ENCODE measurements at places on chromosomes 2 and 18.
A peak's percentile ranks its signal among the peaks of the same experiment; 100 is the strongest.

DNA sequence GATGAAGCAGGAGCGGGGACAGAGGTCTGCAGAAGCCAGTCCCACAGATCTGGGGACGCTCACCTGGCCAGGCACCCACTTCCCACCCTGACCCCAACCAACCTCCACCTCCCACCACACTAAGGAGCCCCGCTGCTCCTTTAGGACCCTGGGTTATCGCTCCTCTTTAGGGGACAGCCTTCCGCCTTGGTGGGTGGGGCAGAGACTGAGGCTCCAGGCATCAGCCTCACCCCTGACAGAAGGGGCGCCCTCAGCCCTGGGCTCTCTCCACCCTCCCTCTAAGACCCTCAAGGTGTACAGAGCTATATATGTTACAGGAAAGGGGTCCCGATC, 33.5 kb upstream of the SLC66A3 start:
- DNase-seq: no peak

- no peak for DNase-seq
Observed at GRCh38 chr2:192969055-192969454, 774.3 kb upstream of the TMEFF2 start.

DNA sequence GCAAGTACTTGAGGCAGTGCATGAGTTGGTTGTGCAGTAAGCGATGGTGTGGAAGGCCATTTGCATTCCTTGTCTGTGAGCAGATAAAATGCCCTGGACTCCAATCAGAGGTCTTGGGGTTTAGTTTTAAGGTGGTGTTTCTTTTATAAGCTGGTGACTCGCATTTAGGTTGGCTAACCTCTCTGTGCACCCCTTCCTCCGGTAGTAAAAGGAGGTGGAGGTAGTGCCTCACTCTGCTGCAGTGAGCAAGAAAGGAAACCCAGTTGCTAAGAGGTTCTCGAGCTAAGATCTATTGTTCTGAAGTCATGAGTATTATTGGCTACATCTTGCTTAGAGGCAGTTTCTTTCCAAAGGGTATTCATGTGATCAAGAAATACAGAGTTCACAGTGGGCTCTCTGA, 74.3 kb upstream of the EML6 start:
- DNase-seq: no peak

GRCh38 chr2:199727801-199728200, 123.2 kb downstream of the FTCDNL1 start:
- DNase-seq: no peak

DNA sequence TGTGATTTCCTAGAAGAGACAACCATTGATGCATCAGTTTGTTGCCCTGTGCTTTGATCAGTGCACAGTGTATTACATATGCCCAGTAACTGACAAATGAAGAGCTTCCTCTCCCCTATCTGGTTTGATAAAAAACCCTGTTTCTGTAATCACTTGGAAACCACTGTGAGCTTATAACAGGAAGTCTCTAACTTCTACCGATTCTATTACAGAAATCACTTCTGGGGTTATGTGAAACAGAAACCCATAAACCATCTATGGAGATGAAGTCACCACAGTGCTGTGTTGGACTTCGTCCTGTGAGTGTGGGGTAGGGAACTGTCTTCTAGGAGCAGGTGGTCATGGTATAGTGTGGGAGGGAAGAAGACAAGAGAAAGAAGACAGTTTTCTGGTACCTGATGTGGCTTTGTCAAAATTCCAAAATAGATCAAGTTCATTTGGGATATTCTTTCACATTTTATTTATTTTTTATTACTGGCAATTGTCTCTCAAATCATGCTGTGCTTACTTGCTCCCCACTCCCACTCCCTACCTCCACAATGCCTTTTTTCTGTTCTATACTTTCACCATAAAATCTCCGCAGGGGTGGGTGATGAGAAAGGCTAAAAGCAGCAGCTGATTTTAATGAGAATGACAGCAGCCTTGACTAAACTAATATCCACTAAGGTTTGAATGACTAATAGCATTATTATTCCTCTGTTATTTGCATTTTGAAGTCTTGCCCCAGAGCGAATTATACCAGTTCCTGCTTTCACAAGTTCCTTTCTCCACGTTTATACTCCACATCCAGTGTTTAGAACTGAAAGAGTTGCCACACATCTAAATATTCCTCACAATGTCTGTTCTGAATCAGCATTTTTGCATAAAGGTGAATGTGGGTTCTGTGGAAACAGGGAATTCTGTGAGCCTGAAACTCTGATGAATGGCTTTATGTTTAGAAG, 41.7 kb upstream of the RND3 start:
- no peak for DNase-seq

DNA sequence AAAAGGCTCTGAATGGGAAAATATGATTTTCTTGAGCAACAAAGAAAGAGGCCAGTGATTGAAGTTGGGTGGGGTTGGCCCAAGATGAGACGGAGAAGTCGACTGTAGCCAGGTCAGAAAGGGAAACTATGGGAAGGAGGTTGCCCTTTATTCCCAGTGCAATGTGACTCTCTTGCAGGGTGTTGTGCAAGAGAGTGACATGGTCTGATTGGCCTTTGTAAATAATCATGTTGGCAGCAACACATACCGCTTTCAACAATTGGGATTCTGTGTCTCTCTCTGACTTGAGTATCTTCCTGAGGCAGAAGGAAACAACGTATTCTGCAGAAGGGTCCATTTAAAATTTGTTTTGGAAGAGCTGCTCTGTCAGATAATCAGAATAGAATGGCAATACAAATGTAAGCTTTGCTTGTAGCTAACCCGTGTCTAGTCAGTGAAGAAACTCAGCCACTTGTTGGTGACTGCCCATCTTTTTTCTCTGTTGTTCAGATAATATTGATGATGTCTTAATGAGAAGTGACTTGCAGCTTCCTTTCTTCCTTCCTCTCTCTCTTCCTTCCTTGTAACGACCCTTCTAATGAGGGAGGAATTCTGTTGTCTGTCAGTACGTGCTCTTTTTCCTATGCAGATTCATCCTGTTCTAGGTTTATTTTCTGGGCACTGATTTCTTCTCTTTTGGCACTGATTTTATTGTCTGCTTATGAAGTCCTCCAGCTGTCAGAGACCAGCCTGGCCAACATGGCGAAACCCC, 311.0 kb upstream of the FAM98A start:
- no peak for DNase-seq

- DNase-seq: peak; percentile 13
Observed at GRCh38 chr2:49004036-49004626, 150.2 kb downstream of the FSHR start.

GRCh38 chr2:133293544-133294353, 274.5 kb downstream of the NCKAP5 start:
- no peak for DNase-seq

- no peak for DNase-seq
Observed at GRCh38 chr2:82027921-82028615, 1723.5 kb upstream of the LRRTM1 start.

DNA sequence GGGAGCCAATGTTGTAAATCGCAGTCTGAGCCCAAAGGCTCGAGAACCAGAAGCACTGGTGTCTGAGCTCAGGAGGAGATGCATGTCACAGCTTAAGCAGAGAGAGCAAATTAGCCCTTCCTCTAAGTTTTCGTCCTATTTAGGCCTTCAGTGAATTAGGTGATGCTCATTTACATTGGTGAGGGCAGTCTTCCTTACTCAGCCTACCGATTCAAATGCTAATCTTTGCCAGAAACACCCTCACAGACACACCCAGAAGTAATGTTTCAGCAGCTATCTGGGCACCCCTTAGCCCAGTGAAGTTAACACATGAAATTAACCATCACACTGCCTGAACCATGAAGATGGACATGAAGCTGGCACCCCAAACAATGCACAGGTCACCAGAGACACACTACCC, 385.1 kb downstream of the STK39 start:
- DNase-seq: no peak

DNA sequence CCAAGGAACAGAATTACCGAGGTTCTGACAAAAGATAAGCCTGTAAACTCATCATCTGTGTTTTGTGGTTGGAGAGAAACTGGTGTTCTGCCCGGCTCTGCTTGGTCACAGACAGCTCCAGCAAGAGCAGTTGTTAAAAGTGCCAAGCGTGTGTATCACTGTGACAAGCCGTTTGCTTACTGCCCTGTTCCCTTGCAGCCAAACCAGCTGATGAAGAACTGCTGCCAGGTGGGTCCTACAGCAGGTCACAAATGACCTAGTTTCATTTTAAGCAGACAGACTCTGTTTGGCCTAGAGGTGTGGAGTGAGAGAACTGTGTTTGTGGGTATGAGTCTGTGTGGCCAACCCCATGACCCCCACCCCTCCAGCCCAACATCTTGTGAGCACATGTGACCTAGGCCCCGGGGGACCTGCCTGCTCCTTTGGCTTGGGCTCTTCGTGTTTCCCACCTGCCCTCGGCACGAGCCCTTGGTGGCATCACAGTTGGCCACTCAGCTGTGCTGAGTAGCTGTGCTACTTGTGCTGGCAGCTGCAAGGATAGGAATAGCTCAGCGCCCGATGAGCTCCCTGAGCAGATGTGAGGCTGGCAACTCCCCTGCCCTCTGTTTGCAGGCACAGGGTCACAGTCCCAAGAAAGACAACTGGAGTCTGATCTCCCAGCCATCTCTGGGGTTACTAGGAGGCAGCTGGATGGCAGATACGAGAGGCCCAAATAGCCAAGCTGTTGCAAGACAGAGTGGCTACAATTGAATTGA, 9.7 kb downstream of the OXER1 start:
- DNase-seq: peak; percentile 18

DNA sequence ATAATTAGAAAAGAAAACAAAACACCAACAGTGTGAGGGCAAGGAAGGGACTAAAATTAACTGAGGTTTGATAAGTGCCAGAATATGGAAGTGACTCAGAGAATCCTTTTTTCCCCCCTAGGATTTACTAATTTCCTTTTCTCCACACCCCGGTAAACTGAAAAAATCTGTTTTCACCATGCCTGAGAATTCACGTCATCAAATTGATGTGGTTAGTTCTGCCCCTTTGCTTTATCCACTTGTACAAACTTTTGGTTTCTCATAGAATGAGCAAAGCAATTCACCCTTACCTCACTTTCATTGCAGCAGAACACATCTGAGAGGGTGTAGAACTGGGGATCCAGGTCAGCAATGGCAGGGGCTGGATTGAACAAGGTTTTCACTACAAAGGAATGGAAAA, 57.8 kb downstream of the RBKS start:
- DNase-seq: no peak

- no peak for DNase-seq
Observed at GRCh38 chr18:74196220-74197119, 48.1 kb downstream of the TIMM21 start.

GRCh38 chr2:119638685-119639554, 40.1 kb upstream of the TMEM177 start:
- no peak for DNase-seq

DNA sequence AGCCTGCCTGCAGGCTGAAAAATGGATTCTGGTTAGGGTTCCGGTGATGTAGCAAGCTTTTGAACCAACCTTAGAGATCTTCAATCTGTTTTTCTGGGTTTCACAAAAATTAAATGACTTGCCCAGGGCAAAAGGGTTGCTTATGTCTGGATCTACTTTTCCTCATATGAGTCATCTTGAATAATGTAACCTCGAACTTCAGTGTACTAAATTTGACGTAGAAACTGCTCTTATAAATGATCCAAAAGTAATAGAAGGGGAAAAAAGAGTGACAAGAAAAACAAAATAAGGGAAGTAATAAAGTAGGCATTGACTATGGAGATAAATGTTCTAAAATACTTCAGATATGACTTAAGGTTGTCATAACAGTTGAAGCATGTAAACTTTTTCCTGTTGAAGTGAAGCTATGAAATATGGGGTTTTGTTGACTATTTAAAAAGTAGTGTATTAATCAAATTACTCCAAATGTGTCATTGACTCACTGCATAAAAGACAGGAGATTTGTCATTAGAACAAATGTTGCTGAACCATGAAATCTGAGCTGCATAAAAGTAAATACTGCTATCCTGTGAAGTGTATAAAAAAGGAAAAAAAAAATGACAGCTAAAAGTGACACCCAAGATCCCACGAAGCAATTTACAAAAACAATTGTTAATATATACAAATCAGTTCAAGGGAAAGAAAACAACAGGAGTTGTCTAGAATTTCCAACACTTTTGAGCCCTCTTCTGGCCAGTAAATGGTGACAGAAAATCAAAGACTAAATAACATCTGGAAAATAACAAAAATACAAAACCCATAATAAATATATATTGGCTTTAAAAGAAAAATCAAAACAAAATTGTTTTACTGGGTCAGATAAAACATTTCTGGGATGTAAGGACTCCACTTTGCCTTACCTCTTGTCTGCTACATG, 103.6 kb upstream of the SERPINE2 start:
- no peak for DNase-seq

GRCh38 chr18:76274468-76275289, 220.4 kb downstream of the ZNF516 start:
- no peak for DNase-seq

GRCh38 chr2:227082286-227082685, 81.7 kb downstream of the COL4A4 start:
- no peak for DNase-seq

GRCh38 chr2:133171393-133172004, 396.8 kb downstream of the NCKAP5 start:
- DNase-seq: no peak

DNA sequence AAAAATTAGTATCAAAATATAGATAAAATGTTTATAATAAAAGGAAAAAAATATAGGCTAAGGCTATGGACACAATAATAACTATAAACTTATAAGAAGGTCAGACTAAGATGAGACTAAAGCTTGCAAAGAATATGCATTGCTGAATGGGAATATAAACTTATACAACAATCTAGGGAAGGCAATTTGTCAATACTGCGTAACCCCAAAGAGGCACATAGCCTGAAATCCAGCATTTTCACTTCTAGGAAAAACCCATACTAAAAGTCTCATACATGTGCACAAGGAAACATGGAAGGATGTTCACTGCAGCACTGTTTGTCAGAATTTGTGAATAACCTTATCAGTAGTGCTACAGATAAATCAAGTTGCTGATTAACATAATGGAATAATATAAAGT, 45.5 kb downstream of the FANCL start:
- DNase-seq: no peak

DNA sequence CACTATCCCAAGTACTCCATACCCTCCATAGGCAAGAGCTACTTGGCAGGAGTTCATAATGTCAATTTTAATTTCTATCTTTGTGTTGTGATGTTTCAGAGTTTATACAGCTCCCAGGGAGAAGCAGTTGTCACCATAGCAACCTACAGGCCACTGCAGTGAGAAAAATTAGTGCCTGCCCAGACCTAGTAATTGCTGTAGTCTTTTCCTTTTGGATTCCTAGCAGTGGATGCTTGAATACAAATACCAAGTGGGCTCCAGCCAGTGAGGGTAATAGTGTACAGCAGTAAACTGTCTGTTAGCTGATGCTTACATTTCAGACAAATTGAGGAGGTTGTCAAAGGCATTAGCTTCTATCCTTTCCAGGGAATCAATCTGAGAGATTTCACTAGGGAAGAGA, 26.7 kb downstream of the LHCGR start:
- no peak for DNase-seq
